ENCODE measurements at places on chromosomes 6 and 20. TPM values are rescaled to one million over a fixed set of nuclear protein-coding genes. Genes with fewer than 3 reads are reported as not detected.

AIF1 gene
- polyA plus RNA-seq: not detected

USP49 gene
- polyA plus RNA-seq: 1.00 TPM

TINAG gene
- polyA plus RNA-seq: not detected

EYS gene
- polyA plus RNA-seq: 0.14 TPM

RAB44 gene
- polyA plus RNA-seq: 0.02 TPM

SPATA25 gene
- 0.19 TPM for polyA plus RNA-seq

MTO1 gene
- polyA plus RNA-seq: 24.7 TPM

FAM209B gene
- 0.22 TPM for polyA plus RNA-seq

PSORS1C1 gene
- 3.3 TPM for polyA plus RNA-seq

ULBP1 gene
- 1.3 TPM for polyA plus RNA-seq

PROKR2 gene
- polyA plus RNA-seq: not detected

GPLD1 gene
- polyA plus RNA-seq: 0.03 TPM

PHACTR2 gene
- 15.0 TPM for polyA plus RNA-seq

CCN6 gene
- 20.3 TPM for polyA plus RNA-seq

SYNDIG1 gene
- 4.0 TPM for polyA plus RNA-seq

GSTA3 gene
- polyA plus RNA-seq: not detected

ROMO1 gene
- 386 TPM for polyA plus RNA-seq

HRH3 gene
- polyA plus RNA-seq: not detected

HCK gene
- polyA plus RNA-seq: not detected

VNN1 gene
- 0.17 TPM for polyA plus RNA-seq

ZNF165 gene
- polyA plus RNA-seq: 1.2 TPM

CRISP3 gene
- not detected for polyA plus RNA-seq

NDRG3 gene
- polyA plus RNA-seq: 29.2 TPM

SLC17A2 gene
- polyA plus RNA-seq: not detected

MMP24OS gene
- 34.1 TPM for polyA plus RNA-seq

TTBK1 gene
- not detected for polyA plus RNA-seq
